ENCODE measurements at places on chromosomes 5 and 9.

DNA sequence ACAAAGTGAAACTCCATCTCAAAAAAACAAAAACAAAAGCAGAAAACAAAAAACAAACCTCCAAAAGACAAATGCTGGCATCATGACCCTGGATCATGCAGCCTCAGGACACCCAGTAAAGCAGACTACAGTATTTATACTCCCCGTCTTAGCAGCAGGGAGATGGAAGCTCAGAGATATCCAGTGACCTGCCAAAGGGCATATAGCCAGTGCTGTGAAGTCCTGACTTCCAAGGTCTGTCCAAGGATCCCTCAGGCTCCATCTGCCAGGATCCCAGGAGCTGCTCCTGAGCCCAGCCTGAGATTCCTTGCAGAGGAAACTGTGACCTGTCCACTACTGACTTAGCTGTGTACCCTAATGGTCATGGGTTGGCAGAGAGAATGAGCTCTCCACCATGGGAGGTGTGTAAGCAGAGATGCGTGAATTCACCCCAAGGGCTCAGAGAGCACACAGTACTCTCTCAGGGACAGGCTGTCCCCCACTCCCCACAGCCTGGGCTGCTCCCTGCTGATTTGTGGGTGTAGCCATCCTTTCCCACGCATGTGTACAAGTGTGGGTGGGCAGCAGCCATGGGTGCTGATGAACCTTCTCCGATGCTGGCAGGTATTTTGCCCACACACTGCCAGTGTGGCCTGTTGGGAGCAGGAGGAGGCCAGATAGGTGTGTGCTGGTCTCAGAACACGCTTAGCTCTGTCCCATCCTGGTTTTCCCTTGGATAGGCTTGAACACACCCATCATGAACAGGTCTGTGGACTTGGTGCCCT lies 2.1 kb upstream of the WNK2 start:
- DNase-seq, result no peak
- H3K4me1 ChIP-seq, result peaks cover 8% of the 10 kb centered on the region
- no peak overlapping the region for H3K4me3 ChIP-seq
- H3K27ac ChIP-seq, result no peak overlapping the region
- H3K36me3 ChIP-seq, result no peaks in the 10 kb centered on the region

- H3K4me1 ChIP-seq, result peaks cover 6% of the 10 kb centered on the region
- H3K27me3 ChIP-seq, result peaks cover 57% of the 10 kb centered on the region
- no peak for DNase-seq
- H3K36me3 ChIP-seq, result no peaks in the 10 kb centered on the region
- H3K27ac ChIP-seq, result no peak overlapping the region
- H3K4me3 ChIP-seq, result no peak overlapping the region
Measured at GRCh38 chr9:130539420-130540223, 39.8 kb upstream of the FUBP3 start.

- no peak for DNase-seq
- no peak overlapping the region for H3K4me3 ChIP-seq
- H3K27ac ChIP-seq, result no peak overlapping the region
- no peaks in the 10 kb centered on the region for H3K27me3 ChIP-seq
- H3K4me1 ChIP-seq, result no peaks in the 10 kb centered on the region
Measured at GRCh38 chr5:128765448-128766061, 199.7 kb upstream of the SLC27A6 start.

GRCh38 chr5:139014726-139015125 lies 139.6 kb upstream of the LRRTM2 start:
- no peak for DNase-seq
- H3K36me3 ChIP-seq, result no peaks in the 10 kb centered on the region
- H3K27ac ChIP-seq, result no peak overlapping the region

All from A673 (cell line).